Forelimb muscle (tissue), 1 donor: ENCODE measurements at places on chromosomes 13 and 19. TPM values are rescaled to one million over a fixed set of nuclear protein-coding genes. Genes with fewer than 3 reads are reported as not detected.

- DNase-seq = no peak
These were observed 758 bp upstream of the ZNF888 start for GRCh38 chr19:52923778-52924593.

- no peak for DNase-seq
These were observed 334.4 kb downstream of the PCDH9 start for GRCh38 chr13:66895780-66896179.

DNA sequence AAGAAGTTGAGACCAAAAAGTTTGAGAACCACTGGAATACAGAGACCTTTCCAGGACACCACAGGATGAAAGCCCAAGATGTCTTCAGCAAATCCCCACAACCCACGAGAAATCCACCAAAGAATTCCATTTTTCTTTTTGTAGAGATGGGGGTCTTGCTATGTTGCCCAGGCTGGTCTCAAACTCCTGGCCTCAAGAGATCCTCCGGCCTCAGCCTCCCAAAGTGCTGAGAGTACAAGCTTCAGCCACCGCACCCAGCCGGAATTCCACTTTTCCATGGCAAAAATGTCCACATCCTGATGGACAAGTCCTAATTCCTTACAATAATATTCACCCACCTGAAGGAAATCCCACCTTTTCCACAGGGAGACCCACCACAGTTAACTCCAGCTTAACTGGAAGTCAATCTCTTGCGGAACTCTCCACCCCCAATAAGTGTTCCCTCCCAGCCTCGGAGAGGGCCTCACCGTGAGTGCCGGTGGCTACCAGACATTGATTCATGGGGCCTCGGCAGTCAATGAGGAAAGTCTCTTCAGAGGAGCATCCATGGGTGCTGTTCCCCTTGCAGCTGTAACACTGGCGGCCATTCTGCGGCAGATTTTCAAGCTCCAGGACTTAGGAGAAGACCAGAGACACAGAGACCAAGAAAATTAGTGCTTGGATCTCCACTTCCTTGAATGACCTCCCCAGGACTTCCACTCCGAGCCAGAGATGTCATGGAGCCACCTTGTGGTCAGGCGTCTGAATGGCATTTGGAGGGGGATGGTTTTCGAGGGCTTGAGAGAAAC is 12.3 kb upstream of the CADM4 start:
- DNase-seq = no peak

DNA sequence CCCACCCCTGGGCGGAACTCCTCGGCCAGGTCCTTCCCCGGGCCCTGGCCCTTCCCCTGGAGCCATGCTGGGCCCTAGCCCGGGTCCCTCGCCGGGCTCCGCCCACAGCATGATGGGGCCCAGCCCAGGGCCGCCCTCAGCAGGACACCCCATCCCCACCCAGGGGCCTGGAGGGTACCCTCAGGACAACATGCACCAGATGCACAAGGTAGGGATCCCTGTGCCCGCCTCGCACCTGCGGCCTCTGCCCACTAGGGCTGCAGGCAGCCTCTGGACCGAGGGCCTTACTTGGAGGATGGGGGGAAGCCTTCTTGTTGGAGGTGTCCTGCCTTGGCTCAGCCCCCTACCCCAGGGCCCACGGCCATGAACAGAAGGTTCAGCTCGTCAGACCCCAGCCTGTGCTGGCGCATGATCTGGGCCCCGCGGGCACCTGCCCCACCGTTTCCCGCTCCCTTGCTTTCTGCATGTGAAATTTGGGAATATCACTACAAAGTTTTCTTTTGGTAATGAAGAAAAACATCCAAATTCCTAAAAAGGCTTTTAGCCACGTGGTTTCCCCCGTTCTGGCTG is 23.4 kb downstream of the SMARCA4 start:
- no peak for DNase-seq

GRCh38 chr19:20607943-20608342 is 42.4 kb upstream of the ZNF737 start:
- DNase-seq = no peak

GRCh38 chr19:18416778-18417249 is 2.4 kb upstream of the SSBP4 start:
- peak; percentile 80 for DNase-seq

- DNase-seq = peak; percentile 25
These were observed 9.1 kb downstream of the MAST1 start for GRCh38 chr19:12847159-12848139.

Gene RBM26
- 51.9 TPM for polyA plus RNA-seq

DNA sequence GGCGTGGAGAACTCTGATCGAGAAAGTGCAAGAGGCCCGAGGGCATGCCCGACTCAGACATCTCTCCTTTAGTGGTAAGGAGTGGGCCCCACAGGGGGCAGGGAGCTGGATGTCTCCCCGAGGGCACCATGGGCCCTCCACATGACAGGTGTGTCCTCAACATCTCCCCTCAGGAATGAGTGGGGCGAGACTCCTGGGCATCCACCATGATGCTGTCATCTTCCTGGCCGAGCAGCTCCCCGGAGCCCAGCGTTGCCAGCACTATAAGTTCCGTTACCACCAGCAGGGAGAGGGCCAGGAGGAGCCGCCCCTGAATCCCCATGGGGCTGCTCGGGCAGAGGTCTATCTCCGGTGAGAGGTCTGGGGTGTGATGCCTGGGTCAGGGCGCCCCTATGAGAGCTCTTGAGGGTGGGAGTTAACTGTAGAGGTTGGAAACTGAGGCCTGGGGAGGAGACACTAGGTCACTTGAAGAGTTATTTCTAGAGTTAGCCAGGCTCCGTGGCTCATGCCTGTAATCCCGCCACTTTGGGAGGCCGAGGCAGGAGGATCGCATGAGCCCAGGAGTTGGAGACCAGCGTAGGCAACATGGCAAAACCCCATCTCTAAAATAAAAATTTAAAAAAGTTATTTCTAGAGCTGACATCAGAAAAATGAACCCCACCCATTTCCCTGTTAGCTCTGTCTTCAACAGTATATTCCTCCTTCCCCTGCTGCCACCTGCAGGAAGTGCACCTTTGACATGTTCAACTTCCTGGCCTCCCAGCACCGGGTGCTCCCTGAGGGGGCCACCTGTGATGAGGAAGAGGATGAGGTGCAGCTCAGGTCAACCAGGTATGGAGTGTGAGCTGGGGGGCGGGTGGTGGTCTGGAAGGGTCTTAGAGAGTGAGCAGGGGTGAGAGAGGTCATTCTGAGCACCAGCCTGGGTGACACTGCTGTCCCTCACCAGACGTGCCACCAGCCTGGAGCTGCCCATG is 5.1 kb downstream of the IGFLR1 start:
- DNase-seq = no peak

Gene WDR62
- 2.5 TPM for polyA plus RNA-seq

Gene SKA3
- polyA plus RNA-seq = 4.4 TPM

DNA sequence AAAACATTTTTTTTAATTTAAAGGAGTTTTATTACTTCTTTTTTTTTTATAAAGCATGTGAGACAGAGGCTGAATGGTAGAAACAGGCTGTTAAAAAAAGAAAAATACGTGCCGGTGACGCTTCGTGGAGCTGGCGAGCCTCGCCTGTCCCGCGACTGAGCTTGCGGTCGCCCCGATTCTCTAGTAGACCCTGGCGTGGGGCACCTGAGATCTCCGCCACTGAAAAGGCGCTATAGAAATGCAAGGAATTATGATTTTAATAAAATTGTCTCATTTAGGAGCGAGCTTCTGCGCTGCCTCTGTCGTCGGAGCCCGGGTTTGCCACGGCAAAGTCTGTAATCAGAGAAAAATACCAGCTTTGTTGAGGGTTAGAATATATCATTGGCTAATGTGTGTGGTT is 18.4 kb downstream of the NFIX start:
- no peak for DNase-seq

DNA sequence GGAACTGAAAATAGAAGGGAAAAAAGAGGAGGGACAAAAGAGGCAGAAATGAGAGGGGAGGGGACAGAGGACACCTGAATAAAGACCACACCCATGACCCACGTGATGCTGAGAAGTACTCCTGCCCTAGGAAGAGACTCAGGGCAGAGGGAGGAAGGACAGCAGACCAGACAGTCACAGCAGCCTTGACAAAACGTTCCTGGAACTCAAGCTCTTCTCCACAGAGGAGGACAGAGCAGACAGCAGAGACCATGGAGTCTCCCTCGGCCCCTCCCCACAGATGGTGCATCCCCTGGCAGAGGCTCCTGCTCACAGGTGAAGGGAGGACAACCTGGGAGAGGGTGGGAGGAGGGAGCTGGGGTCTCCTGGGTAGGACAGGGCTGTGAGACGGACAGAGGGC is at the start of gene CEACAM5:
TSS of gene CEACAM5 (plus strand) at position 146 of the 400 bp plus-strand sequence. CDS start at position 252, 106 bp downstream.
- DNase-seq = no peak

GRCh38 chr13:104382951-104383350 is 1316.7 kb upstream of the SLC10A2 start:
- peak; percentile 13 for DNase-seq

Gene FOSB
- polyA plus RNA-seq = 41.0 TPM

Gene FFAR1
- polyA plus RNA-seq = not detected

- DNase-seq = no peak
These were observed 744.1 kb downstream of the UQCRFS1 start for GRCh38 chr19:28468701-28469459.

Gene CGB2
- polyA plus RNA-seq = not detected

Gene LYL1
- polyA plus RNA-seq = 5.4 TPM

DNA sequence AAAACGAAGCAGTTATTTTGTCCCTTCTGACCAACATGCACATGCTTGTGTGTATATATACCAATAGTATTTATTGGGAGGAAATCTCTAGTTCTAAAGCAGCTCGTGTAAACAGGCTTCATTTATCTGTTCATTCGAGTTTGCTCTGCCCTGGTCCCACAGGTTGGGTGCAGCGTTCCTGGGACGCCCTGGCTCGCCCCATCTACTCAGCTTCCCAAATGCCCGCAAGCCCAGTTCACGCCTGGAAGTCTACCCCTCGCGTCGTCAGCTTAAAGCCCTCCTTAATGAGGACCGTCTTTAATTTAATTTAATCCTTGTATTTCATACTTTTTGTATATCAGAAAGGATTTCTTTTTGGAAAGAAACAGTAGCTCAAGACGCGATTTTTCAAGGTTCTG is 604 bp downstream of the THSD1 start:
- DNase-seq = no peak

- no peak for DNase-seq
These were observed 62.6 kb downstream of the KDM4B start for GRCh38 chr19:5031231-5032100.

- no peak for DNase-seq
These were observed 36.9 kb downstream of the ARRDC2 start for GRCh38 chr19:18044825-18045304.

DNA sequence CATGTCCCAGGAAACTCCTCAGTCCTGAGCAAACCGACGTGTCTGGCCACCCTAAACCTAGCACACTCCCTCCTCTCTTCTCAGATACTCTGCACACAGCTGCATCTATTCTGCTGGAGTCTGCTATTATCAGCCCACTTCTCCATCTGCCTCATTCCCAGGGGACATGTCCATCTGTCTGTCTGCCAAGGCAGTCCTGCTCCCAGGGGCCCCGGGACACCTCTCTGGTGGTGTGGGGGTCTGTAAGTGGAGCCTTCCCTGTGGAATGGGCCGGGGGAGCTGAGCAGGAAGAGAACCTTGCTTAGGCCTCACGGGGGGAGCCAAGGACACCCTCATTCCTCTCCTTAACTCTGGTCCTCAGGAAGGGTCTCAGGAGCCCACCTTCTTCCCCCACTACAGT is 72.7 kb downstream of the ERICH6B start:
- DNase-seq = no peak

- no peak for DNase-seq
These were observed 44.3 kb downstream of the SHISA2 start for GRCh38 chr13:26007261-26008125.

DNA sequence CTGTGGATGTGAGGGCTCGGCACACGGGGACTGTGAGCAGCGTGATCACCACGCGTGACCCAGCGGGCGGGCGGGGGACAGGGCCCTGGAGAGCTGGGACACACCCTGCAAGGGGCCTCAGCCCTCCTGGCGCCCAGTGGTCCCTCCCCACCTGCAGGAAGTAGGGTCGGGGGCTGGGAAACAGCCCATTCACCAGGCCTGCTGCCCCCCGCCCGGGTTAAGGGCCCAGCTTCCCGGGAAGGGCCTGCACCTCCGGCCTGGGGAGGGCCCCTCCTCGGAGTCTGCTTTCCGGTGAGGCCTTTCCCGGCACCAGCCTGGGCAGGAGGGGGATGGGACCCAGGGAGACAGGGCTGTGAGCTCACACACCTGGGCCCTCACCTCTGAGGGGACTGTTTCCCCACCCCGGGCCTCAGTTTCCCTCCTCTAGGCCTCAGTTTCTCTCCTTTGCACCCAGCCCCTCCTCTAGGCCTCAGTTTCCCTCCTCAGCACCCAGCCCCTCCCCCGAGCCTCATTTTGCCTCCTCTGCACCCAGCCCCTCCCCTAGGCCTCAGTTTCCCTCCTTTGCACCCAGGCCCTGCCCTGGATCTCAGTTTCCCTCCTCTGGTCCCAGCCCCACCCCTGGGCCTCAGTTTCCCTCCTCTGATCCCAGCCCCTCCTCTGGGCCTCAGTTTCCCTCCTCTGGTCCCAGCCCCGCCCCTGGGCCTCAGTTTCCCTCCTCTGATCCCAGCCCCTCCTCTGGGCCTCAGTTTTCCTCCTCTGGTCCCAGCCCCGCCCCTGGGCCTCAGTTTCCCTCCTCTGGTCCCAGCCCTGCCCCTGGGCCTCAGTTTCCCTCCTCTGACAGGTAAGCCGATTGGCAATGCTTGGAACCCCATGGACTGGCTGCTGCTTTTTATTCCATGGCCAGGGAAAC is 1.9 kb upstream of the MADCAM1 start:
- no peak for DNase-seq

Gene SLC25A42
- polyA plus RNA-seq = 12.0 TPM
